ENCODE measurements at places on chromosomes 5 and 9. TPM values are rescaled to one million over a fixed set of nuclear protein-coding genes. Genes with fewer than 3 reads are reported as not detected.
A peak's percentile ranks its signal among the peaks of the same experiment; 100 is the strongest.

Gene HSPB3
- 17.4 TPM for total RNA-seq

GRCh38 chr5:107104040-107104995 is 566.4 kb downstream of the EFNA5 start:
- DNase-seq = no peak
- no peaks in the 10 kb centered on the region for H3K27me3 ChIP-seq
- H3K4me3 ChIP-seq = no peak overlapping the region
- H3K36me3 ChIP-seq = no peaks in the 10 kb centered on the region

GRCh38 chr5:17852111-17852510 is 217.9 kb downstream of the TAF11L14 start:
- H3K4me1 ChIP-seq = no peaks in the 10 kb centered on the region
- no peak for DNase-seq
- H3K27me3 ChIP-seq = no peaks in the 10 kb centered on the region
- H3K27ac ChIP-seq = no peak overlapping the region
- no peak overlapping the region for H3K4me3 ChIP-seq
- no peaks in the 10 kb centered on the region for H3K36me3 ChIP-seq

Gene GDA
- under 0.01 TPM for total RNA-seq

DNA sequence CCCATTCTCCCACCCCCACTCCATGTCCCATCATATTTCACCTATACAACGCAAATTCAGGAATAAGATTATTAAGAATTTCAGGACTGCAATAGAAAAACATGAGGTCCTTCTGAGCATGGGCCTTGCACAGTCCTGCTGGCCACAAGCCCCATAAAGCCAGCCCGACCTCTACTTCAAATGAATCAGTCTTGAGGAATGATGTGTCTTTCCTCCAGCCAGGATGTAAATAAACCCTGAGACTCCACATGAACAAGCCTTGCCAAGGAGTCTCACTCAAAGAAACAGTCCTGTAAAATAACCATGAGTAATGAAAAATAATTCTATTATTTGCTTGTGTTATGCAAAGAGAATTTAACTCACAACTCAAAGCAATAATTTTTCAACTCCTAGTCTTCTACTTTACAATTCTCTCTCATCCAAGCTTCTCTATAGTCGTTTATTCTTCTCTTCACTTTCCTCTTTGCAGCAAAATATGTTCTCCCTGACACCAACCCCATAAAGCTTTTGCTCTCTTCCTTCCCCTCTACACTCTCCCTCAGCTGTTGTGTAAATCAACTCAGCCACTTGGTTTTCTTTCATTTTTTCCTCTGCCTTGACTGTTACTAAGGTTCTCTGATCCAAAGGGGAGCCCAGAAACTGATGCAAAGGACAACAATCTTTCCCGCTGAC is 140.1 kb upstream of the MOCS2 start:
- peaks cover 10% of the 10 kb centered on the region for H3K4me1 ChIP-seq
- H3K36me3 ChIP-seq = no peaks in the 10 kb centered on the region
- DNase-seq = peak; percentile 65
- no peak overlapping the region for H3K4me3 ChIP-seq
- no peaks in the 10 kb centered on the region for H3K27me3 ChIP-seq

DNA sequence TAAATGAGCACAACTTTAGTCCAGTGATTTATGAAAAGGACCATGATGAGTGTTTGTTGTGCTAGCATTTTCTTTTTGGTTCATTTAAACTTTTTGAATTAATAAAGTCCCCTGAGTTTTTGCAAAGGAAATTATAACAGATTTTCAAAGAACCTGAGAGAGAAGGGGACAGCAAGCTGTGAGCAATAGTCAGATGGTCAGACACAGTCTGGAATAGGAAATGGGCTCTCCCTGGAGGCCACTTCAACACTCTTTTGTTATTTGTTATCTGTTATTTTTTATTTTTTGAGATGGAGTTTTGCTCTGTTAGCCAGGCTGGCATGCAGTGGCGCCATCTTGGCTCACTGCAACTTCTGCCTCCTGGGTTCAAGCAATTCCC is 171.1 kb downstream of the ARHGEF28 start:
- no peak overlapping the region for H3K4me3 ChIP-seq
- H3K27me3 ChIP-seq = no peaks in the 10 kb centered on the region
- H3K27ac ChIP-seq = peak overlapping the region; percentile 38
- DNase-seq = no peak

DNA sequence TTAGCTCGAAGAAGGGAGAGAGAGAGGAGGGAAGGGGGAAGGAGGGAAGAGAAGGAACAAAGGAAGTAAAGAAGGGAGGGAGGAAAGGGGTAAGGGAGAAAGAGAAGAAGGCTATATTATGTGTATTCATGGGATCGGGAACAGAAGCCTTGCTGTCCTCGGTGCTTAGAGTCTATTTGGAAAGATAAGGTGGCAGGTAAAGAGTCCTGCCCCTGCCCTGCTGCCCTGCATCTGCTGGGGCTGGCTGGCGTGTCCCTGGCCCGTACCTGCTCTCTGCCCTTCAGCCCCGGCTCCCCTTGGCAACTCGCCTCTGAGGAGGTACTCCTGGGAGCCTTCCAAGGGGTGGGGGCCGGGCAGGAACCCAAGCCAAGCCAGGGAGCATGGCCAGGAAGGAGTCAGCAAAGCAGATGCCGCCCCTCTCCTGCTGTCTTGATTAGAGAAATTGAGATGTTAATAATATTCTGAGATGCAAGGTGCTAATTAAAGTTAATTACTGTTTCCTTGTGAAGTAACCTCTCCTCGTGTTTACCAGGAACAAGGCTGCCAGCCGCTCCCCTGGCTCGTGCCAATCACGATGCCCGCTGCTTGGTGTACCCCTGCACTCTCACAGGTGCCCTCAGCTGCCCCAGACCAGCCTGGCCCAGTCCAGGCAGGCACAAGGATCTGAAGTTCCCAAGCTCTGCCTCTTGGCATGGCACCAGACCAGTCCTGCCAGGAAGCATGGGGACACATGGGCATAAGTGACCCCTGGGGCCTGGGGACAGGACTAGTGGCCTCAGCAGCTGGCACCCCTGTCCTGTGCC is 36.6 kb downstream of the PCDH1 start:
- no peak for DNase-seq
- H3K4me3 ChIP-seq = no peak overlapping the region
- H3K4me1 ChIP-seq = no peaks in the 10 kb centered on the region
- H3K36me3 ChIP-seq = no peaks in the 10 kb centered on the region
- no peaks in the 10 kb centered on the region for H3K27me3 ChIP-seq
- peak overlapping the region; percentile 37 for H3K27ac ChIP-seq

Gene SPAAR
- 5.5 TPM for total RNA-seq

Gene LTC4S
- total RNA-seq = 5.7 TPM

Gene C5orf34
- total RNA-seq = 2.1 TPM

DNA sequence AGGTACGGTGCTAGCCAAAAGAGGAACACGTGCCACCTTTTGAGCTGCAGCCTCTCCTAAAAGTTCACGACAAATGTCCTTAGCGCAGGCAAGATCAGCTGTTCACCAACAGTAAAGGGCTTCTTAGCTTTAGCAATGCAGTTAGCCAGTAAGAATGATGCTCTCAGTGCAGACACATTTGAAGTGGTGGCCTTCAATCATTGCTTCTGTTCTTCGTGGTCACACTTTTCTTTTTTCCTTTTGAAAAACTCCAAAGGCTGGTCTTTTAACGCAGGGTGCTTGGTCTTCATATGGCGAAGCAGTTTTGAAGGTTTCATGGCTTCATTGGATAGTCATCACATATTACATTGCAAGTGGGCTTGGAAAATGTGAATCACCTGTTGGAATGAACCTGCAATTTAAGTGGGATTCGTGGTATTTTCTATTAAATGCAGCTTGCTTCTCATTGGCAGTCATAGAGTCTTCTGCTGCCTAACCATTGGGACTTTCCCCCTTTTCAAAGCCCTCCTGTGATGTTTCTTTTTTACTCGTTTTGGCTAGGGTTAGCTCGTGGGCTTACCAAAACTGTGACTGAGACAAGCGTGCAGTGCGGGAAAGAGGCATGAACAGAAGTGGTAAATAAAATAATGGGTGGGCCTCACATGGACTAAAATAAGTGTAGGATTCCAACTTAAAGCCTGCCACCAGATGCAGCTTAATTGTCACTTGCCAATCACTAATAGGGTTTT is 100.9 kb downstream of the MRPL36 start:
- no peaks in the 10 kb centered on the region for H3K4me1 ChIP-seq
- no peak overlapping the region for H3K4me3 ChIP-seq
- no peak overlapping the region for H3K27ac ChIP-seq

- H3K4me1 ChIP-seq = no peaks in the 10 kb centered on the region
- H3K4me3 ChIP-seq = no peak overlapping the region
- no peaks in the 10 kb centered on the region for H3K36me3 ChIP-seq
- no peaks in the 10 kb centered on the region for H3K27me3 ChIP-seq
- no peak for DNase-seq
Observed at GRCh38 chr5:150077060-150077459, 9.3 kb downstream of the CSF1R start.

Gene SLC6A7
- not detected for total RNA-seq

GRCh38 chr5:135750506-135750905 is 84.0 kb upstream of the SLC25A48 start:
- no peak overlapping the region for H3K27ac ChIP-seq
- no peak for DNase-seq
- no peak overlapping the region for H3K4me3 ChIP-seq
- no peaks in the 10 kb centered on the region for H3K27me3 ChIP-seq
- peaks cover 5% of the 10 kb centered on the region for H3K4me1 ChIP-seq

DNA sequence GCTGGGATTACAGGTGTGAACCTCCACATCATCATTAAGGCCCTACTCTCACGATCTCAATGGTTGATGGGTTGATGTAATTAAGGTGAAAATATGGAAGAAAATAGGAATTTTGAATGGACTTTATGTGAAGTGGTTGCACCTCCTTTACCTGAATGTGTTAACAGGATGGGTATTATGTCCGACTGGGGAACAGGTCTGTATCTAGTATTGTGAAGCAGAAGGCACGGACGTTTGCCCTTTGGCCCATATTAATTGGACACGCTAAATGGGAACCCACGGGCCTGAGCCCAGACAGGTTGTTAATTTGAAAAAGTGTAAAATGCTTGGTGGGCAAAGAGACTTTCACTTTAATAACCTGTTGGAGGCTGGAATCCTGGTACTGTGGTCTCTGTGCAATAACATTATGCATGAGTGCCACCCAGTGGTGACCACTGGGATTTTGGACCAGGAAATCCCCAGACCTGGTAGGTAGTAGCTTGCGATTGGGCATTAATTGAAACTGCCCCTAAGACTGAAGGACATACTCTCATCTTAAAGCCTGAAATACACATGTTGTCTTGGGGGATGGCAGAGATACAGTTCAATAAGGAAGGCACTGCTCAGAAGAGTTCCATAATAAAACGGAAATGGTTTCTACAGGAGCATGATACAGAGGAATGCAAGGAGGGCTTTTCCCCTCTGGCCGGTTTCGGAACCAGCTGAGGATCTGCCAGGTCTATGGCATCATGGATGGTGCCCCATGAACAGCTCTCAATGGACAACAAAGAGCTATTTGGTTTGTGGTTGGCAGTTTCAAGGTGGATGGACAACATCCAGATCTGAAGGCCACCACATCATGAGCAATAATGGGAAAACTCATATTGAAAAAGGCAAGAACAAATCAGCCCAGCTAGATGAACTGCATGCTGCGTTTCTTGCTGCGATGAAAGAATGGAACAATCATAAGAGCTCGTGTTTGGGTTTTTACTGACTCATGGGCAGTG is 26.2 kb upstream of the BICD2 start:
- H3K36me3 ChIP-seq = no peaks in the 10 kb centered on the region
- no peak overlapping the region for H3K4me3 ChIP-seq
- no peaks in the 10 kb centered on the region for H3K27me3 ChIP-seq
- DNase-seq = peak; percentile 81
- no peak overlapping the region for H3K27ac ChIP-seq
- H3K4me1 ChIP-seq = peaks cover 5% of the 10 kb centered on the region

GRCh38 chr5:149904293-149904886 is 40.2 kb downstream of the PDE6A start:
- no peaks in the 10 kb centered on the region for H3K36me3 ChIP-seq
- no peaks in the 10 kb centered on the region for H3K4me1 ChIP-seq
- H3K27me3 ChIP-seq = no peaks in the 10 kb centered on the region
- DNase-seq = no peak
- no peak overlapping the region for H3K4me3 ChIP-seq

GRCh38 chr9:131474711-131475110 is 28.0 kb upstream of the POMT1 start:
- peaks cover 58% of the 10 kb centered on the region for H3K36me3 ChIP-seq
- H3K4me3 ChIP-seq = no peak overlapping the region
- no peaks in the 10 kb centered on the region for H3K4me1 ChIP-seq
- peak; percentile 62 for DNase-seq
- H3K27ac ChIP-seq = no peak overlapping the region

Gene AKNA
- 18.5 TPM for total RNA-seq

DNA sequence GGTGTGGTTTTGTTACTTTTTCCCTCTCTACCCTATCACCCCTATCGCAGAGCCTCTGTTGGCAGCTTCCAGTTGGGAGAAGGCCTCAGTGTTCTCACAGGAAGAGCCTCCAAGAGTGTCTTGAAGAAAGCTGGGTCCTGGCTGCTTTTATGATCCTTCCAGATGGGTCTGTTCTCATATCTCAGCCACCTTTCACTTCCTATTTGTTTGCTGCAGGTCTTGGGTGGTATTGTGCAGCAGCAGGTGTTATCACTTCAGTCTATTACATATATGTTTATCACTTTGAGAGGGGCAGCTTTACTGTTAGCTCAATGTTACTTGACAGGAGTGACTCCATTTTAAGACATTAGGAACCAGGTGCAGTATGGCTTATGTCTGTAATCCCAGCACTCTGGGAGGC is 59.2 kb upstream of the GDNF start:
- no peak for DNase-seq
- peaks cover 4% of the 10 kb centered on the region for H3K4me1 ChIP-seq
- H3K27ac ChIP-seq = no peak overlapping the region
- H3K4me3 ChIP-seq = no peak overlapping the region
- H3K27me3 ChIP-seq = no peaks in the 10 kb centered on the region

- DNase-seq = peak; percentile 90
- no peak overlapping the region for H3K4me3 ChIP-seq
- H3K27me3 ChIP-seq = no peaks in the 10 kb centered on the region
Observed at GRCh38 chr5:150540615-150541396, 32.9 kb downstream of the NDST1 start.

GRCh38 chr9:127388856-127389238 is 8.1 kb upstream of the SLC2A8 start:
- H3K4me1 ChIP-seq = no peaks in the 10 kb centered on the region
- H3K4me3 ChIP-seq = no peak overlapping the region

Gene SNX30
- 7.4 TPM for total RNA-seq

- no peaks in the 10 kb centered on the region for H3K27me3 ChIP-seq
- DNase-seq = no peak
- H3K4me1 ChIP-seq = peaks cover 52% of the 10 kb centered on the region
- H3K4me3 ChIP-seq = no peak overlapping the region
- peak overlapping the region; percentile 5 for H3K27ac ChIP-seq
Observed at GRCh38 chr9:27368316-27368985, 71.5 kb upstream of the EQTN start.

GRCh38 chr5:138230261-138230660 is 17.1 kb upstream of the CDC23 start:
- H3K27ac ChIP-seq = no peak overlapping the region
- no peaks in the 10 kb centered on the region for H3K27me3 ChIP-seq
- H3K4me1 ChIP-seq = no peaks in the 10 kb centered on the region
- H3K36me3 ChIP-seq = no peaks in the 10 kb centered on the region
- no peak overlapping the region for H3K4me3 ChIP-seq
